Chondrocyte (in vitro differentiated cells): ENCODE measurements at places on chromosomes 11 and 22. TPM values are rescaled to one million over a fixed set of nuclear protein-coding genes. Genes with fewer than 3 reads are reported as not detected.

LYVE1 gene
- total RNA-seq, result 1.2 to 5.2 TPM (median 3.5 TPM) in 3 replicates

OR52I1 gene
- total RNA-seq, result not detected in 3 replicates

CADM1 gene
- total RNA-seq, result 14.6 to 30.0 TPM (median 29.0 TPM) in 3 replicates

TSGA10IP gene
- total RNA-seq, result not detected in 3 replicates
